ENCODE measurements at places on chromosomes 2 and 18.

GRCh38 chr2:234808907-234809306 lies 142.9 kb upstream of the SH3BP4 start:
- no peak for DNase-seq

DNA sequence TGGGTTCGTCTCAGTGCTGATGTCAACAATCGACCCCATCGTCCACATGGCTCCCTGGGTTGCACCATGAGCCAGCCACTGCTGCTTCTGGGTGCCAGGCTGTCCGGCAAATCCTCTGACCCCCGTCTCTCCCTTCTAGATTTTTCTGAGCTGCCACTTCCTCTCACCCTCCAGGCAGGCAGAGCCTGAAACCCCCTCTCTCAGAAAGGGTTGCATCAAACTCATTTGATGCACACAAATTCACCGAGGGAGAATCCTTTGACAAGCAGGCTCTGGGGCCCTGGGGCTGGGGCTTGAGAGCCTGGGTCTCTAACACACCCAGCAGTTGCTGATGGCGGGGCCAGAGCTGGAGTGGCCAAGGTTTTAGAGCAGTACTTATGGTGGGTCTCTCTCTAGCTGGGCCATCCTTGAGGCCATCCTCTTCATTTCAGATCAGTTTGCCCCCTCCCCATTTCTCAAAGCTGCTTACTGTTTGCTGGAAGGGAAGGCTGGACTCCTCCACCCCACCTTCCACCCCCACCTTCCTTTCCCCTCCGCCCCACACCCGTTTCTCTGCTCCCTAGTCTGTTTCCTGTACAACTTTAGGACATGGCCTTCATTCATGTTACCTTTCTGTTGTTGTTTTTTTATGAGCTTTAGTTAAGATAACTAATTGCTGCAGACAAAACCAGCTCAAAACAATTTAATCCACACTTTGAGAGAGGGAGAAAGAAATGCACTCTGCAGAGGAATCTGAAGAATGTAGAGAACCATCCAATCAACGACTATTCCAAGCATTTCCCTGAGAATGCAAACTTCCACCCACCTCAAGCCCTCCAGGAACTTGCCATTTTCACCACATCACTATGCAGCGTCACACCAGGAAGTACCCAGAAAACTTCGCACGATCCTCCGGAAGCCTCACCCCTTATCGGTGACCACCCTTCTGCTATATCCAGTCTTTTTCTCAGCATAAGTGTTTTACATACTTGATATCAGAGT lies 69.5 kb downstream of the ARL4C start:
- DNase-seq: peak; percentile 88

DNA sequence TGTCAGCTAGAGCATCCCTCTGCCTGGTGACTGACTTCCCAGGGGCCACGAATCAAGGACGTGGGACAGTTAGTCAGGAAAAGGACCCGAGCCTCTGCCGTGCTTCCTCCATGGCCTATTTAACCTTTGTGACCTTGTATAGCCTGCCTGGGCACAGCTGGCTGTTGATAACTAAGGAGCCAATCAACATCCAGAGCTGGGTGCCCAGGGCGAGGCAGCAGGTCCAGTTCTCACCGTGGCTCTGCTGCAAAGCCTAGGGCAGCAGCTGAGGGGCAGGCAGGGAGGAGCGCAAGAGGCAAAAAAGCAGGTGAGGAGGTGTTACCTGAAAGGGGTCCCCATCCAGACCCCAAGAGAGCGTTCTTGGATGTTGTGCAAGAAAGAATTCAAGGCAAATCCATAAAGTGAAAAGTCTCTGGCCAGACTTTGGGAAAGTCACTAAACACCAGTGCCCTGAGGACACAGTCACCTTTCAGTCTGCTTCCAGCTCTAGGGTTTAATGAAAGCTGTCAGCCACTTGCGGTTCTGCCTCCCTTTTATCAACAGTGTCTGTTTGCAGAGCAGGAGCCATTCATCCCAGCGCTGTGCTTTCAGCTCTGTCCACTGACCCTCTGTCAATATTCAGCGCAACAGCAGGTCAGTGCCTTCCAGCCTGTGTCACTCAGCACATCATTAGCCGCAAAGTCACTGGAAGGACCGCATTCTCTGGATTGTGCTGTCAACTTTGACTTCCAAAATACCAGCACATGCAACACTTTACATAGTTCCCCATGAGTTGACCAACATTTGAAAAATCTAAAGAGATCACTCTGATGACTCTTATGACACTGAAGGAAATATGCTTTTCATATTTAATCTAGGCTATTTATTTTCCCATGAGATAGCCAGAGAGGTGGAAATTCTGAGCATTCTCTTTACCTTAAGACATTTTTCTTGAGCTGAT lies 38.6 kb upstream of the ASAP2 start:
- no peak for DNase-seq

- no peak for DNase-seq
Measured at GRCh38 chr2:79920512-79921076, 384.0 kb downstream of the LRRTM1 start.

- no peak for DNase-seq
Measured at GRCh38 chr2:108956375-108956774, 32.6 kb downstream of the EDAR start.

- no peak for DNase-seq
Measured at GRCh38 chr2:133596701-133597393, 28.6 kb upstream of the NCKAP5 start.

DNA sequence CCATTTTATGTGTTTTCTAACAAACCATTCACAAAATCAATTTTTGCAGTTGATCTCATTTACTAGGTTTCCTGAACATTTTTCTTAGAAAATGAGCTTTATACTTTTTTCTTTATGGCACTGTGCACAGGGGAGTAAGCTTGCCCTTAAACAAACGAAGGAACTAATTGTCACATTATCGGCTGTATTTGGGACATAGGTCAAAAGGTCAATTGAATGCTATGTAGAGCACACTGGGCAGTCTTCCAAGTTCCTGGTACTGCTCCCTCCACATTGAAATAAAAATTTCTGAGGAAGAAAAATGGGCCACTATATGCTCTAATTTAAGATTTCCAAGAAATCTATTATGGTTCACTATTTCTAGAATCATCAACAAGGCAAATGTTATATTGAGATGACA lies 93.6 kb upstream of the TMEFF2 start:
- no peak for DNase-seq

DNA sequence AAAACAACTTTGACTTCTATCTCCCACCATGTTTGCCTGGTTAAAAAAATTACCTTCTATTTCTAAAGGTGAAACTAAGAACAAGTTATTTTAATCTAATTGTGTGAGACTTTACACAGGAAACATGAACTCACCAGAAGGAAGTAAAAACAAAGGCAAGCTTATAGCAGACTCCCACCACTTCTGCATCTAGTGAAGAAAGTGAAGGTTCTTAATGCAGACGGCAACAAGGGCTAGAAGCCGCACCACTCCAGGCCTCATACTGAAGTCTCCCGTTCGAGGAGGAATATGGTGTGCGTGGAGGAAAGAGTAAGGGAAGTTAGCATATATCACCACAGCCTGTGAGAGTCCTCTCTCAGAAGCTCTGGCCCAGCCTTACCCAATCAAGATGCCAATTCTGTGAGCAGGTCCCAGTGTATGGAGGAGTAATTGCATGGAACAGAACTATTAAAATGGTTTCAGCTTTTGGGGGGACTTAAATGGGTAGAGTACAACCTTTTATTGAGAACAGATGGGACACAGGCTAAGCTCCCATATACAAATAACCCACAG lies 958.7 kb downstream of the BCL11A start:
- no peak for DNase-seq

DNA sequence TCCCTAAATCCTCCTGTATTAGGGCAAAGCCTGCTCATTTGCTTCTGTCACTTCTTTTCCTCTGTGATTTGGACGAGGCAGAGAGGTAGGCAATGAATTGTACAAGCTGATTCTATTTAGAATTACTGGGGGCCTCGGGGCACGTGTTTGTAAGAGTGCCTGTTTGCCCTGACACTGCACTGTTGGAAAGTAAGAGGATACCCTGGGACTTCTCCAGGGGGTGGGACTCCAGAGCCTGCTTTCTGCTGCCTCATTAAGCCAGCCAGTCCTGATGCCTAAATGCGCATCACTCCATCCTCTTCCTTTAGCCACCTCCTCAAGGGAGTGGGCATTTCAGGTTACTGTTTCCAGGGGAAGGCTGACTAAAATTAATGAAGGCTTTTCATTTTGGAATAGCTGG lies 134.3 kb downstream of the TDRD15 start:
- no peak for DNase-seq

GRCh38 chr2:233100192-233100998 lies 40.3 kb downstream of the INPP5D start:
- DNase-seq: no peak

DNA sequence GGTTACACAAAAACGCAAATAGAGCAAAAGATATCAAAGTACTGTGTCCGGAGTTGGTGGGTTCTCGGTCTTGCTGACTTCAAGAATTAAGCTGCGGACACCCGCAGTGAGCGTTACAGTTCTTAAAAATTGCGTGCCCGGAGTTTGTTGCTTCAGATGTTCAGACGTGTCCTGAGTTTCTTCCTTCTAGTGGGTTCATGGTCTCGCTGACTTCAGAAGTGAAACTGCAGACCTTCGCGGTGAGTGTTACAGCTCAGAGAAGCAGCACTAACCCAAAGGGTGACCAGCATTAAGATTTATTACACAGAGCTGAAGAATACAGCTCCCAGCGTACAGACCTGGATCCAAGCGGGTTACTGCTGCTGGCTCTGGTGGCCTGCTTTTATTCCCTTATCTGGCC lies 125.7 kb upstream of the TWIST2 start:
- no peak for DNase-seq

DNA sequence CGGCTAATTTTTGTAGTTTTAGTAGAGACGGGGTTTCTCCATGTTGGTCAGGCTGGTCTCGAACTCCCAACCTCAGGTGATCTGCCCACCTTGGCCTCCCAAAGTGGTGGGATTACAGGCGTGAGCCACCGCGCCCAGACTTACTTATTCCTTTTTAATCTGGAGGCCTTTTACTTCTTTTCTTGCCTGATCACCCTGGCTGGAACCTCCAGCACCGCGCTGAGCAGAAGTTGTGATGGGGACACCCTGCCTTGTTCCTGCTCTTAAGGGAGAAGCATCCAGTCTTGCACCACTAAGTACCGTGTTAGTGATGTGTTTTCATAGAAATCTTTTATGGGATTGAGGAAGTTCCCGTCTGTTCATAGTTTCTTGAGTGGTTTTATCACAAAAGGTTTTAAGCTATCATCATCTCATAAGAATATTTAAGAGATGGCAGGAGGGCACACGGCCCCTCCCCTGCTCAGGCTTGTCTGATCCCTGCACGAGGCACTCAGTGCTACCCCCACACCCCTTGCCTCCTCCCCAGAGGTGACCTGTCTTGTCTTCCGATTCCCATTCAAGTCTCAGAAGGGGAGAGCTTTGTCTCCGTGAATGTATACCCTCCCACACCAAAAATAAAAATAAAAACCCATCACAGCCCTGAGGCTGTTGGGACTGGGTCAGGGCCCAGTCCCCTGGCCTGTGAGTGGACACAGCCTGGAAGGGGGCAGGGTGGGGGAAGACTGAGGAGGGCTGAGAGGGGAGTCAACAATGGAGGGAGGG lies 65.3 kb upstream of the SMAD7 start:
- DNase-seq: no peak

Measured in iPS DF 19.7 (cell line).